Cardiac atrium fibroblast (primary cell): ENCODE measurements at places on chromosomes 13 and 19. TPM values are rescaled to one million over a fixed set of nuclear protein-coding genes. Genes with fewer than 3 reads are reported as not detected.

HCN2 gene
- total RNA-seq: 4.2 and 5.6 TPM in 2 replicates

ZNF491 gene
- 0.97 and 1.1 TPM in 2 replicates for total RNA-seq

ADGRE2 gene
- 0.32 and 1.4 TPM in 2 replicates for total RNA-seq

TJP3 gene
- total RNA-seq: not detected in 2 replicates

ELF1 gene
- 26.4 and 47.3 TPM in 2 replicates for total RNA-seq

PSG7 gene
- 0.36 TPM in 1 of 2 replicates, not detected in the other for total RNA-seq

KLK7 gene
- not detected in 2 replicates for total RNA-seq
